ENCODE measurements at places on chromosomes 6 and 20. TPM values are rescaled to one million over a fixed set of nuclear protein-coding genes. Genes with fewer than 3 reads are reported as not detected.

- DNase-seq: no peak
Measured at GRCh38 chr20:31790401-31790800, 28.8 kb upstream of the MYLK2 start.

The VSTM2L gene
- 7.4 TPM for polyA plus RNA-seq

DNA sequence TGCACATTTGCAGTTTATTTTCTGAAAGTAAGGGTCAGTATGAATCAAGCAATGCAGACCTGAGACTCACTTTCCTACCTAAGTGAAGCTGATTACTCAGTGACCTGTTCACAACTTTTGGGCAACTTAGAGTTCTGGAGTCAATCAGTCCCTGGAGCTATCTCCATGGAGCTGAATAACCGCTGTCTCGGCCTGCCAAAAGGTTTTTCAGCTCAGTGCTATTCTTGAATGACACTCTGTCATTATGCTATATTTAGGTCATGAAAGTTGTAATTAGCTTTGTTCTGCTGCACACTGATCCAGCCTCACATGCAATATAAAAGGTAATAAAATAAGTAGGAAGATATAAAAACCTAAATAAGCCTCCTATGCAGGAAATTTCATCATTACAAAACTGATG is 356.0 kb downstream of the BMP2 start:
- no peak for DNase-seq

The NAA20 gene
- polyA plus RNA-seq: 175 TPM

GRCh38 chr20:46741924-46742668 is 32.6 kb downstream of the SLC2A10 start:
- no peak for DNase-seq

DNA sequence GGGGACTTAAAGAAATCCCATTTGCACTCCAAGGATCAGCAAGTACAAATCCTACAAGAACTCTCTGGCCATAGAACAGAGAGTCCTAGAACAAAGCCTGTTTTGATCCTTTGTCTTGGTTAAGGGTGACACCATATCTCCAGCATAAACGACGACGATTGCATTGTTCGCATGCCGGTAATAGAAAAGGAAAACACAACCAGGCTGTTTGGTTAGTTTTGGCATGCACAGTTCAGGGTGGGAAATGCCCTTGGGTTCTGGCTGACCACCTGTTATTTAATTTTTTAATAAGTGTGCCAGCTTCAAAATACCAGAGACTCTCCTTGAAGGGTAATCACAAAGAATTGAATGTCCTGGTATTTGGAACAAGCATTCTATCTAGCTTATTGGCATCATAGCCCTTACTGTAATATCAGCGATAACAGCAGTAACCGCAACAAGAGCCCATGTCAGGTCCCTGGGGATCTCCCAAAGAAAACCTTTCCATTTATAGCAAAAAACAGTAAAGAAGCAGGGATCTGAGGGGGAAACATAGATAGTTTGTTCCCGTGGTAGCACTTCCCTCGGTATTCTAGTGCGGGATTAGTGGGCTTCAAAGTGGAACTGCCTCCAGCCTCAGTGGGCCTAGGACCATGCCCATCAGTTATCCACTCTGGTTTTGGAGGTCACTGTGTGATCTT is 77.1 kb downstream of the TMEM170B start:
- DNase-seq: no peak

DNA sequence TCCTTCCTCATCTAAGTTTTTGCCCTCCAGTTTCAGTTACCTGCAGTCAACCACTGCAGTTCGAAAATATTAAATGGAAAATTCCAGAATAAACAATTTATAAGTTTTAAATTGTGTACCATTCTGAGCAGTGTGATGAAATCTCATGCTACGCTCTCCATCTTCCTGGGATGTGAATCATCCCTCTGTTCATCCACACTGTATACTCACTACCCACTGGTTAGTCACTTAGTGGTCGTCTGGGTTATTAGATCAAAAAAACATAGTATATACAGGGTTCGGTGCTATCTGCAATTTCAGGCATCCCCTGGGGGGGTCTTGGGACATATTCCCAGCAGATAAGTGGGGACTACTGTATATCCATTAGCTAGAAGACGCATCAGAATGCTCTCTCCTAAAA is 151.9 kb upstream of the SLC22A16 start:
- no peak for DNase-seq

DNA sequence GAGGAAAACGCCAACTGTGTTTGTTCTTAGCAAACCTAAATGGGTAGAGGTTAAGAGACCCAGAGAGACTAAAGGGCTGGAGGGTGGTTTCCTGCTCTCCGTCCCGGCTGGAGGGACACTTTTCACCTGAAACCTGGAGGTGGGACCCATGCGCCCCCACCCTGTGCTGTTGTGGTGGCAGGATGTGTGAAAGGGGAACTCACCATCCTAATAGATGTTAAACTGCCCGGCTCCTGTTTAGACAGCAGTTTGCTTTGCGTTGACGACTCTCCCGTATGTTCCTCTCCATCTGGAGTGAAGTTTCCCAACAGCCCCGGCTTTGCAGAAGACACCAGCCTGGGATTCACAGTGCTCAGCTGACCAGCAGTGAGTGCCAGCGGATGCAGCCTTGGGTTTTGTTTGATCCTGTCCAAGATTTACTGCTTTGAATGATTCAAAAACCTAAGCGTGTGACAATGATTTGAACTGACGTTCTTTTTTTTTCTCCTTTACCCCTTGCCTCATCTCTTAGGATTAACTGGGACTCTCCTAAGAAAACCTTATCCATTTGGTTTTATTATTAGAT is 66.0 kb downstream of the CDH4 start:
- DNase-seq: no peak

The TJAP1 gene
- 13.1 TPM for polyA plus RNA-seq

GRCh38 chr6:34970488-34970887 is 81.4 kb downstream of the ANKS1A start:
- DNase-seq: no peak

Measured in A549 (cell line).